Neuronal stem cell (in vitro differentiated cells): ENCODE measurements at places on chromosomes 11 and 22.

DNA sequence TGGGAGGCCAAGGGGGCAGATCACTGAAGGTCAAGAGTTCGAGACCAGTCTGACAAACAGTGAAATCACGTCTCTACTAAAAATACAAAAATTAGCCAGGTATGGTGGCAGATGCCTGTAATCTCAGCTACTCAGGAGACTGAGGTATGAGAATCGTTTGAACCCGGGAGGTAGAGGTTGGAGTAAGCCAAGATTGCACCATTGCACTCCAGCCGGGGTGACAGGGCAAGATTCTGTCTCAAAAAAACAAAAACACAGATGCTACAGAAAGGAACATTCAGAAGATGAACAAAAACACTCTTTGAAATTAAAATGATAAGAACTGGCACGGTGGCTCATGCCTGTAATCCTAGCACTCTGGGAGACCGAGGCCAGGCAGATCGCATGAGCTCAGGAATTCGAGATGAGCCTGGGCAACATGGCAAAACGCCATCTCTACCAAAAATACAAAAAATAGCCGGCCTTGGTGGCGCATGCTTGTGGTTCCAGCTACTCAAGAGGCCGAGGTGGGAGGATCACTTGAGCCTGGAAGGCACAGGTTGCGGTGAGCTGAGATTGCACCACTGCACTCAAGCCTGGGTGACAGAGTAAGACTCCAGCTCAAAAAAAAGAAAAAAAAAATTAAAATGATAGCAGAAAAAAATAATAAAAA, 8.5 kb downstream of the RAB6A start:
- DNase-seq, result no peak

DNA sequence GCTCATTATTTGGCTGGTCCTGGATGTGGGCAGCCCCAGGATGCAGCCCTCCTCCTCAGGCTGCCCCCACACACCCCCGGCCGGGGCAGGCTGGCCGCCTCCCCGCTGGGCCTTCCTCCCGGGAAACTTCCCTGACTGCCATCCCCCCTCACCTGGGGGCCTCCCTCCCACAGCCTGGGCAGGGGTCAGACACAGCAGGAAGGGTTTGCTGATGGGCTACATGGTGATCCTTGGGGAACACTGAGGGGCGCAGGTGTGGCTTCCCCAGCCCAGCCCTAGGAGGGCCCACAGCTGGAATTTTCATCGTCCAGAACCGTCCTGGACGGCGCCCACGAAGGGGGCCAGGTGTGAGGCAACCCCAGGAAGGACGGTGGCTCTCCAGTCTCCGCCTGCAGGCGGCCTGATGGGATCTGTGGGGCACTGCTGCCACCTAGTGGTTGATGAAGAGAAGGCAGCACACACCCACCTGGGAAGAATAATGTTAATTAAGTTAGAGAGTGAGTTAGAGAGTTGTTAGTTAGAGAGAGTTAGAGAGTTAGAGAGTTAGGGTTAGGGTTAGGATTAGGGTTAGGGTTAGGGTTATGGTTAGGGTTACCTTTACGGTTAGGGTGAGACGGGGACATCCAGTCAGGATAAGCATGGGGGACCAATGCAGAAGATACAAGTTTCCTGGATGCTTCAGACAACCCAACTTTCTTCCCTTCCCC, 75.9 kb upstream of the PRR5 start:
- peak; percentile 69 for DNase-seq

DNA sequence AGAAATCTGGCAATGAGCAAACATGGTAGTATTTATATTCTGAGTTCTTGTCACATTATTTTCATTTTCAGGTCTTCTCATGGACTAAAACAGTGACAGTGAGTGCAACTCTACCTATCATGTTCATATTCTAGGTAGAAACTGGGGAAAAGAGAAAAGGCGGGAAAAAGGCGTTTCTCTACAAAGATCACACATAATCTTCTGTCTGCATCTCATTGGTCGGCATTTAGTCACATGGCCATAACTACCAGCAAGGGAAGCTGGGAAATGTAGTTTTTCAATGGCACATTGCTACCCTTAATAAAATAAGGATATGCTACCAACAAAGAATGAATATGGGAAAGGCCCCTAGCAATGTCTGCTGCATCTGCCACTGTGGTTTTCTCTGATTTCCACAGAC, 57.6 kb upstream of the B3GAT1 start:
- DNase-seq, result no peak

- DNase-seq, result no peak
Measured at GRCh38 chr11:66835768-66836405, 7.4 kb upstream of the RCE1 start.

GRCh38 chr11:90178751-90179150, 44.1 kb downstream of the CHORDC1 start:
- no peak for DNase-seq

GRCh38 chr11:79321263-79321662, 119.6 kb downstream of the TENM4 start:
- no peak for DNase-seq

- no peak for DNase-seq
Measured at GRCh38 chr11:21810650-21811049, 382.2 kb upstream of the ANO5 start.

- no peak for DNase-seq
Measured at GRCh38 chr22:46507451-46508425, 29.7 kb downstream of the CELSR1 start.

DNA sequence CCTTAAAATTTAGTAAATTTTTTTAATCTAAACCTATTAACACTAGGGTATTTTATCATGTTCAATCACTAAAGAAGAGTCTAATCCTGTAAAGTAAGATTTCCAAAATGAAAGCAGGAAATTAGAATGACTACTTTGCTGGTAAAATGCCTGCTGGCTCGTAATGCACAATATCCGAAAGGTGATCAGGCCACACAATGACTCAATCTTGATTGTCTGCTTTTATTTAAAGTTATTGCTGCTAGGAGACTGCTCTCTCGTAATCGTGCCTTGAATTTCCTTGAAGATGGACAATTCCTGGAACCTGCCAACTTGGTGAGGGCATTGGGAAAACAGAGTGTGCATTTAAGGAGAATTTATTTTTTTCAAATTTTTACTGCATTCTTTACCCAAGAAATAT, 1786.5 kb upstream of the RAG2 start:
- no peak for DNase-seq

DNA sequence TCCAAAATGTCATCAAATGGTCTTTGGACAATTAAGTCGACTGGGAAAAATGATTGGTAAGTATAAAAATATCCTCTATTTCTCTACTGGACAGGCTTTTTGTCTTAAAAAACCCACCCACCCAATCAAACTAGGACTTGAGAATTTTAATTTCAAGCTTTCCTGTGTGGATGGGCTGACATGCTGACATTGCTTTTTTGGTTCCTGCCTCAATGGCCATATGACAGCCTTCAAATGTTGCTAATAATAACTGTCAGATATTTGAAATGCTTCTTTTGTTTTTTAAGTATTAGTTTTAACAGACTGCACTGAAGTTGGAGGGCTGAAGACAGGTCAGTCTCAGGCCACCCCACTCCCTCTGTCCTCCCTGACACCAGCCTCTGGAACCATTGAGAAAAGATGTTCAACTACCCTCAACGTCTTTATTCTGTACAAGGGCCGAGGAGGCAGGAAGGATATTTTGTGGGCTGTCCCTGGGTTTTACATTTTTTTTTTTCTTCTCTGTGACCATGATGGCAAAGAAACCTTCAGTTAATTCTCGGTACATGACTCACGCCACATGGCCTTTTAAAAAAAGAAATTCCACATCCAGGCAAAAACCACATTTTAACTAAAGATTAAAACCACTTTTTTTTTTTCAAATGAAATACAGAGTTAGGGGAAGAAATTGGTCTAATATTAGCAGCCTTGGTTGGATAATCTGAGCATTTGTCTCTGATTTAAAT, 130.4 kb downstream of the SLC1A2 start:
- no peak for DNase-seq

GRCh38 chr11:88552379-88553062, 215.0 kb upstream of the CTSC start:
- peak; percentile 12 for DNase-seq

- no peak for DNase-seq
Measured at GRCh38 chr11:6596239-6596877, 7.1 kb downstream of the RRP8 start.

GRCh38 chr22:27620367-27621154, 181.0 kb downstream of the MN1 start:
- DNase-seq, result no peak

DNA sequence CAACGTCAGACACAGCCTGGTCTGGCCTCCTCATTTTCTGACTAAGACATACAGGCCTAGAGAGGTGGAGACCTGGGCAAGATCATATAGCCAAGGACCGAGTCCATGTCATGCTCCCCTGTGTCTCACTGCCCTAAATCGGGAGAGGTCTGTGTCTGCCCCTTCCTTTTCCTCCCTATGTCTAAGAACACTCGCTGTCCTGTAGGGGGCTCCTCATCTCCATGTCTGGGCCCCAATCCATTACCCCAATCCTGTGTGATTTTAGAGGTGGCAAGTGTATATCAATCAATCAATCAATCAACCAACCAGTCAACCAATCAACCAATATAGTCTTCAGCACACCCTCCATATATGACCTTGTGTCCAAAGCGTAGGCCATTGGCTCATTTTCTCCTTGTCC, 125.7 kb downstream of the KIRREL3 start:
- no peak for DNase-seq

GRCh38 chr11:122874991-122875390, 7.6 kb upstream of the JHY start:
- DNase-seq, result no peak

DNA sequence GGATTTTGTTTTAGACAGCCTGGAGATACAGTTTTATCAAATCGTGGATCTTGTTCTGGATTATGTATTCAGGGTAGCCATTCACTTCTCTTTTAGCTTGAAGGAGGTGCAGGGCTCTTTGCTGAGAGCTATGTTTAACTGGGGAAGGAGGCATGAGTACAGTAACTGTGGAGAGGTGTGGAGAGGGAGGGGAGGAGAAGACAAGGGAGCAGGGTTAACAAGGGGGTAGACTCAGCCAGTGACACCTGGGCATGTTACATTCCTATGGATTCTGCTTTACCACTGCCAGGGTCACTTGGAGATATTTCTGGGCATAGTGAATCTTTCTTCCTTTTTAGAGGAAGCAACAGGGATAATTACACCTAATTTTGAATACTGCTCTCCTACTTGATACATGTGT, 536.0 kb downstream of the TMEM135 start:
- no peak for DNase-seq

- no peak for DNase-seq
Measured at GRCh38 chr11:117020287-117020686, 77.9 kb downstream of the SIK3 start.

GRCh38 chr11:8408151-8408941, 144.7 kb upstream of the LMO1 start:
- no peak for DNase-seq

DNA sequence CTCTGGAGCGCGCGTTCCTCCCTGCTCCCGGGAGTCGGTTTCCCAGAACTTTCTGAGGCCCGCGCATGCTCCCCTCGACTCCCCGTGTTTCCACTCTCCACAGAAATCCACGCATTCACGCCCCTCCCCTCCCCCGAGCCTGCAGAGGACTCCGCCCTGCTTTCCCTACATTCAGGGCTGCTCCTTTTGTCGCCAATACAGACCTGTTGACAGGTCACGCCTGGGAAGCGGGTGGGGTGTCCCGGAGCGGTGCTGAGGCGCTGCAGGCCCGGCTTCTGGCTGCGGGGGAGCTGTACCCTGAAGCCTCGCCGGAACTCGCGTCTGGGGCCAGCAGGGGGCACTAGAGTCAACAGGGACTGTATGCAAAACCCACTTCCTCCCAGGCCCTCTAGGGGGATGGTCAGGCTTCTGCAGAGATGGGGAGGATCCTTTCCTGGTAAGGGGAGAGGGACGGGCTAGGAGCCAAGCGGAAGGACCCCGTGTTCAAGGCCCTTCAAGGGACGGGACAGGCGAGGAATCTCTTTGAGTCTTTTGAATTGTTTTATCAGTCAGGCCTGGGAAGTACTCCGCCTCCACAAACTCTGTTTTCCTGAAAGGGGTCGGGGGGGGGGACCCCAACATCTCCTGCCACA, at the start of gene PRAME:
Gene PRAME, minus strand, starts transcription at position 294 of the 632 bp plus-strand sequence. CDS start 2,433 bp downstream, outside the sequence.
- peak; percentile 12 for DNase-seq

DNA sequence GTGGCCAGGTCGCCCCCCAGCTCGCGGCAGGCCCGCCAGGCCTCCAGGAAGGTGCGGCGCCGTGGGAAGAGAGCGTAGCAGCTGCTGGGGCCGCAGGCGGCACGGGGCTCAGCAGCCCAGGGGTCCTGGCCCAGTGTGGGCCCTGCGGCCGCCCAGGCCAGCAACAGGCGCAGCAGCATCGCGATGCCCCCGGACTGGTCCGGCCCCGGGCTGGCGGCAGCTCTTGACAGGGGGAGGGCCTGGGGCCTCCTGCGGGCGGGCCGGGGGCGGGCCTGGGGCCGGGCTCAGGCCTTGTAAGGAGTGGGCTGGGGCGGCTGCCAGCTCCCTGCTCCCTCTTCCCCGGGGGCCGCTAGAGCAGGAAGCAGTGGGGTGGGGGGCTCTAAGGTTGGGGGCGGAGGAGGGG, at the start of gene CD248:
Gene CD248, minus strand, starts transcription at position 196 of the 403 bp plus-strand sequence. Its CDS starts 17 bp downstream, at position 179.
- DNase-seq, result no peak

- DNase-seq, result no peak
Measured at GRCh38 chr11:114247070-114247789, 49.0 kb upstream of the NNMT start.

- no peak for DNase-seq
Measured at GRCh38 chr11:70710192-70710591, 311.9 kb downstream of the CTTN start.

- DNase-seq, result no peak
Measured at GRCh38 chr22:17412232-17412631, 43.0 kb downstream of the CECR2 start.
